ENCODE measurements at places on chromosomes 4 and X.

- DNase-seq: peak; percentile 55
Observed at GRCh38 chr4:158259955-158260575, 49.8 kb downstream of the TMEM144 start.

DNA sequence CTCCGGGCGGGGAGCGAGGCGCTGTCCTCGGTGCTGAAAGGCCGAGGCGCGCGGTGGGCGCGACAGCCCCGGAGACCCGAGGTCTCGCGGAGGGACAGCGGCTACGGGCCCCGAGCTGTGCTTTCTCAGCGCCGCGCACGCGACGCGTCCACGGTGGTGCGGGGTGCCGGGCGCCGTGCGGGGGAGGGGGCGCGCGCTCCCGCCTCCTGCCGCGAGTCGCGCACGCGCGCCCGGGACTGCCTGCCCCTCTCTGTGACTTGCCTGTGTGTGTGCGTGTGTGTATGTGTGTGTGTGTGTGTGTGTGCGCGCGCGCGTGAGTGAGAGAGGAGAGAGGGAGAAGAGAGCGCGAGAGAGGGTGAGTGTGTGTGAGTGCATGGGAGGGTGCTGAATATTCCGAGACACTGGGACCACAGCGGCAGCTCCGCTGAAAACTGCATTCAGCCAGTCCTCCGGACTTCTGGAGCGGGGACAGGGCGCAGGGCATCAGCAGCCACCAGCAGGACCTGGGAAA is at the start of gene GRIA2:
GRIA2 (plus strand) TSS at position 358 of the 511 bp plus-strand sequence. CDS start 315 bp downstream, outside the sequence.
- peak; percentile 58 for DNase-seq

GRCh38 chr4:105950701-105951100 is 55.4 kb downstream of the NPNT start:
- DNase-seq: no peak

- peak; percentile 6 for DNase-seq
Observed at GRCh38 chrX:40508560-40508959, 72.2 kb upstream of the ATP6AP2 start.

DNA sequence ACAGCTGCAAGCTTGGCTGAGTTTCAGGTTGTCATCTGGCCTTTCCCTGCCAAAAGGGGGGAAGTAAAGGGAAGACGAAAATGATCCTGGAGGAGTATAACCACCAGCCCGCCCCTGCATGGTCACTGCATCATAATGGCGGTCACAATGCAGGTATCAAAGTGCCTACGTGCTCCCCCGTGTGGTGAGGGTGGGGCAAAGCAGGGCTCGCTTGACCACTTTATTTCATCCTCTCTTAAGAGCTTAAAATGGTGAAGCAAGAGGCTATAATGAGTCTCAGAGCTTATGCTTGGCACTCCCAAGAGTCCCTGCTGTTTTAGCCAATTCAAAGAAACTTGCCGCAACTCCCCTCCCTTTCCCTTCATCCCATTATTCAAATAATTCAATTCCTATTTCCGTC is 105.6 kb downstream of the APOOL start:
- peak; percentile 18 for DNase-seq

DNA sequence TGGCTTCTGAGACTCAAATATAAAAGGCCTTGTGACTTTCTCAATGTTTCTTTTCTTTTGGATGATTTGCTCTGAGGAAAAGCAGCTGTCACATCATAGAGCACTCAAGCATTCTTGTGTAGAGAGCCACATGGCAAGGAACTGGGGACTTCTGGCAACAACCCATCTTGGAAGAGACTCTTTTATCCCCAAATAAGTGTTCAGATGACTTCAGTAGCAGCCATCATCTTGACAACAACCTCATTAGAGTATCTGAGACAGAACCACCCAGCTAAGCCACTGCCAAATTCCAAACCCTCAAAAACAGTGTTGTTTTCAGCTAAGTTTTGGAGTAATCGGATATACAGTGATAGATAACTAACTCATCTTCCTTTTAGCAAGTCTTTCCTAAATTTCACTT is 1431.7 kb upstream of the IGFBP7 start:
- DNase-seq: no peak

DNA sequence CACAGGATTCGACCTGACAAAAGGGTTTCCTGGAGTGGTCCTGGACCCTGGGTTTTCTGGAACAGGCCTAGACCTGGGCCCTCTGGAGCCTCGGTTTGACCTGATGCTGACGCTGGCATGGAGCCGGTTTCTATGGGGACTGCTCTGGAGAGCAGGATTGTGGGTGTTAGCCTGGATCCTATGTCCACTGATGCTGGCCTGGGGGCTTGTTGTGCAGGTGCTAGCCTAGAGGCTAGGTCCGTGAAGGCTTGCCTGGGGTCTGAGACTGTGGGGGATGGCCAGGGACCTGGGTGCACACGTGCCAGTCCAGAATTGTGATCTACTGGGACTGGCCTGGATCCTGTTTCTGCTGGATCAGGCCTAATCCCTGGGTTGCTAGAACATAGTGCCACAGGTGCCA is 173.1 kb downstream of the TMEM47 start:
- no peak for DNase-seq

- peak; percentile 23 for DNase-seq
Observed at GRCh38 chr4:99915449-99915848, 21.2 kb upstream of the LAMTOR3 start.

DNA sequence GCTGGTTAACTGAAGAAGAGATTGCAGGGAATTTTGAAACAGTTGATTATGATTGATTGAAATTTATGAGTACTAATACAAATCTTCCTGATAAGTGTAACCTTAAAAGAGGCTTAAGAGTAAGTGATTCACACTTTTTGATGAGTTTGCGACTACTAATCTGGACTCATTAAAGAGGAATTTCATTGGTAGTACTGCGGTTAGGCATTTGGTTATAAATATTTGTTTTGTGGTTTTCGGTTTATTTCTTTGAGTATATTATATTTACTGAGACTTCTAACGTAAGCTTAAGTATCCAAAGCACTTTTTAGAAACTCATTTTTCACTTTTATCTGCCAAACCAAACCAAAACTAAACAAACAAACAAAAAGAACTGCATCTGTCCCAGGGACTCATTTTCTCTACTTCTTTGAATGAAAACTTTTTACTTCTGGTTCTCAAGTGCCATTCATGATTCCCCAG is 20.7 kb downstream of the SLIT2 start:
- DNase-seq: no peak

GRCh38 chr4:8079916-8080753 is 78.5 kb downstream of the ABLIM2 start:
- DNase-seq: no peak

DNA sequence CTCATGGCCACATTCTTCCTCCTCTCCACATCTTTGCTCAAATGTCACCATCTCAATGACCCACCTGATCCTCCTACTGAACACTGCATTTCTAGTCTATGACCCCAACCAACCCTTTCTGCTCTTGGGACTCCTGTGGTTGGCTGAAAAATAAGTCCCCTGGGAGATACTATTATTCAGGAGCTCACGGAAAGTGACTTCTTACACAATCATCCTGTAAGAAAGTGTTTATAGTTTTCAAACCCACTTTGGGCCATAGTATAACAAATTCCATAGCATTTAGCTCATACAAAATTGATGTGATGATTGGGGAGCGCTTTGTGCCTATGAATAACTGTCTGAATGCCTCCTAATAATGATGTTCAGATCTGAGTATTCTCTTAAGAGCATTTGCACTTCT is 161.4 kb upstream of the HS3ST1 start:
- peak; percentile 60 for DNase-seq

DNA sequence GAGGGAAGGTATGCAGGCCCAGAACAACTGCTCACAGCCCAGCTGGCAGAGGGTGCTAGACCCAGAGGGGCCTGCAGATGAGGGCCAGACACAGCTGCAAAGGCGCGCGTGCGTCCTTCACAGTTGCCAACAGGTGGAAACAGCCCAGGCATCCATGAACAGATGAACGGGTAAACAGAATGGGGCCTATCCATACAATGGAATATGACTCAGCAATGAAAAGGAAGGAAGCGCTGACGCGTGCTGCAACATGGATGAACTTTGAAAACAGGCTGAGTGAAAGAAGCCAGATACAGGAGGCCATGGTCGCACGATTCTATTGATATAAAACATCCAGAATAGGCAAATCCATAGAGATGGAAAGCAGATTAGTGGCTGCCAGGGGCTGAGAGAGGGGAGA is 83.1 kb upstream of the DDX3X start:
- DNase-seq: no peak

GRCh38 chr4:14855719-14856061 is 146.6 kb upstream of the CPEB2 start:
- no peak for DNase-seq

GRCh38 chrX:78109458-78109857 is 5.4 kb downstream of the PGK1 start:
- no peak for DNase-seq

GRCh38 chrX:78650906-78651437 is 8.2 kb downstream of the RTL3 start:
- peak; percentile 84 for DNase-seq

GRCh38 chrX:139844884-139845283 is 88.0 kb downstream of the ATP11C start:
- no peak for DNase-seq

GRCh38 chr4:8198906-8199593 is at the start of gene SH3TC1:
Gene SH3TC1 (plus strand): TSS chr4:8199290. CDS start chr4:8205195, 5,905 bp downstream.
- peak; percentile 92 for DNase-seq

DNA sequence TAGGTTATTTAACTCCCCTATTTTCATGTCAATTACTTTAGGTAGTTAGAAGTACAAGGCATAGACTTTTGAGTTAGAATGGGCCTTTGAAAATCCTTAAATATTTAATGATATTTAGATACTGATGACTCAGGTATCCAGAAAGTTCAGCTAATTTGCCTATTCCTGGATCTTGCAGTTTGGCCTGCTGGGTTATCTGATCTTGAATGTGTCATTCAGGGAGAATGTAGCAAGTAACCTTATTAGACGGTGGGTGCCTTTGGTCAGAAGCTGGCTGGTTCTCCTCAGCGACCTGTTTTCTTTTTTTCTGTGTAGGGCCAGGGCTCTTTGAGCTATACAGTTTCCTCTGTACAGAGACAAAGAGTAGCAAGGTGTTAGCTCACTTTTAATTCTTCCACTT is 42.0 kb downstream of the MTM1 start:
- peak; percentile 8 for DNase-seq

GRCh38 chr4:1419708-1420107 is 13.5 kb upstream of the NKX1-1 start:
- no peak for DNase-seq

DNA sequence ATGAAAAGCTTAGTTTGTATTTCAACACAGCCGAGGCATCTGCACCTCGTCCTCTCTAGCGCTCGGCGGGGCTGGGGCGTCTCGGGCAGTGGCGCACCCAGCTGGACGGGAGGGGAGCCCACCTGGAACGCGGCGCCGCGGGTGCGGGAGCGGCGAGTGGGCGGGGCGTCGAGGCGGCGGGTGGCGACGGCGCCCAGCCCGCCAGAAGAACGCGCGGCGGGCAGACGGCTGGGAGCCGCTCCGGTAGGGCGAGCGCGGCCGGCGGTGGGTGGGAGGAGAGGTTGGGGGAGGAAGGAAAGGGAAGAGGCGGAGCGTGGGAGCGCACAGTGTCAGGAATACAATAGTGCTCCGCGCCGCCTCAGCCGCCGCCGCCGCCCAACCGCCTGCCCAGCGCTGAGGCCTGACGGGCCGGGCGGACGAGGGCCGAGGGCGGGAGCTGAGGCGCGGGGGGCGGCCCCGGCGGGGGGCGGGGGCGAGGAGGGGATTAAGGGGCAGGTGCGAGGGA is at the start of gene JADE3:
JADE3 (plus strand) TSS at position 324 of the 505 bp plus-strand sequence. CDS start 72,474 bp downstream, outside the sequence.
- peak; percentile 69 for DNase-seq

Data from choroid plexus epithelial cell (primary cell).